SW480 (cell line): ENCODE measurements at places on chromosomes 4 and X.

DNA sequence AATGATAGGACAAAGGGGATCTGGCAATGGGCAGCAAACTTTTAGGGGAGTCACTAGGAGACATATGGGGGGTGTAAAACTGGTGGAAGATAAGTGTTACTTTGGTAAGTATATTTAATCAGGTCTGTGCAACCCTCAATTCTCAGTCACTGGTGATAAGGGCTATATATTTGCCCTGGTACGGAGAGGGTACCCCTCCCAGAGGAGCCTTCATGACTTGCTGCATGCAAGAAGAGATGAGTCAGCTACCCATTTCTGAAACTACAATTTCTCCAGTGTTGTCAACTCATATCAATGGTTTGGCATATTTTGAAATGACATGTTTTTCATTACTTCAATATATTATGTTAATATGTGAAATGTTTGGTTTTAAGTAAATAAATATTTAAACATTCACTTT is 14.3 kb downstream of the SMARCAD1 start:
- no peak for DNase-seq

DNA sequence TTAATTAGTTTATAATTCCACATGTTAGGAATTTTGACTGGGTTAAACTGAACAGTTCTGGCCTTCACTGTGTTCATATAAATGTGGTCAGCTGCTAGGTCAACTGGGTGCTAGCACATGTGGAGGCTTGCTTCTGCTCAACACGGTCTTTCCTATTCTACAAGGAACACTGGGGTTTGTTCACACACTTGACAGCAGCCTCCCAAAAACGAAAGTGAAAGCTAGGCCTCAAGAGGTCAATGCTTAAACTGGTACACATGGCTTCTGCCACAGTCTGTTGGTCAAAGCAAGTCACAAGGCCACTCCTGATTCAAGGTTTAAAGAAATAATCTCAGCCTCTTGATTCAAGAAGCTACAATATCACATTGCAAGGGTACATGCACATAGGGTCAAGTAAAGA is 126.5 kb downstream of the QDPR start:
- peak; percentile 20 for DNase-seq

- no peak for DNase-seq
Measured at GRCh38 chr4:38129460-38130227, 169.4 kb downstream of the PTTG2 start.

GRCh38 chr4:123564758-123565346 is 168.3 kb downstream of the SPRY1 start:
- DNase-seq = peak; percentile 87

GRCh38 chr4:35739308-35739707 is 505.0 kb downstream of the ARAP2 start:
- no peak for DNase-seq

GRCh38 chrX:153153516-153153915 is 25.6 kb upstream of the MAGEA1 start:
- no peak for DNase-seq

- no peak for DNase-seq
Measured at GRCh38 chr4:165905405-165906027, 32.5 kb downstream of the TLL1 start.

- DNase-seq = peak; percentile 42
Measured at GRCh38 chrX:13463608-13464007, 105.8 kb upstream of the EGFL6 start.

DNA sequence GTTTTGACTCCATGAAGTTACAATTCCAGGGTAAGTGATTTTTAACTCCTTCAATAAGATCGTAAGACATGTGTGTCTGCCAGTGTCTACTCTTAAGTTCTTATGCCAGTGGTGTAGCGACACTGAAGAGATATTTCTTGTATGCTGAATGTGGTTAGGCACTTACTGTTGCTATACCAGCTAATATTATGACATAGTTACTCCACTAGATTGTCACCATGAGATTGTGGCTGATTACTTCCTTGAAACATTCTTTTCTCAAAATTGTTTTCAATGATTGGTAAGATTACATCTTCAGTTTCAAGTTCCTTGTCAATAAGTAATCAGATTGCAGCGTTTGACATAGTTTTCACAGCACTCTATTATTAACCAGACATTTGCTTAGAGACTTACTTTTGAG is 60.6 kb upstream of the PAGE5 start:
- DNase-seq = no peak

DNA sequence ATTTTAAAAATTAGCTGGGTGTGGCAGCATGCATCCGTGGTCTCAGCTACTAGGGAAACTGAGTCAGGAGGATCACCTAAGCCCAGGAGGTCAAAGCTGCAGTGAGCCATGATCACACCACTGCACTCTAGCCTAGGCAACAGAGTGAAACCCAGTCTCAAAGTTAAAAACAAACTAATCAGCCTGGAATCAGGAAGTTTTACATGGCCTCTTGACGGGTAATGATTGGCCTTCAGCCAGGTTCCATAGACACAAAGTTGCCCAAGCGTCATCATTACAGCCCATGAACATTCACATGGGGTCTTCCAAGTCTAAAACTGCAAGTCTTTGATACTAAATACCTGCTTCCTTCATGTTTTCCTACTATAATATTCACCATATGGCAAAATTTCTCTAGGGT is 10.0 kb upstream of the RGN start:
- no peak for DNase-seq

GRCh38 chr4:107870916-107871786 is 46.4 kb downstream of the SGMS2 start:
- DNase-seq = no peak

DNA sequence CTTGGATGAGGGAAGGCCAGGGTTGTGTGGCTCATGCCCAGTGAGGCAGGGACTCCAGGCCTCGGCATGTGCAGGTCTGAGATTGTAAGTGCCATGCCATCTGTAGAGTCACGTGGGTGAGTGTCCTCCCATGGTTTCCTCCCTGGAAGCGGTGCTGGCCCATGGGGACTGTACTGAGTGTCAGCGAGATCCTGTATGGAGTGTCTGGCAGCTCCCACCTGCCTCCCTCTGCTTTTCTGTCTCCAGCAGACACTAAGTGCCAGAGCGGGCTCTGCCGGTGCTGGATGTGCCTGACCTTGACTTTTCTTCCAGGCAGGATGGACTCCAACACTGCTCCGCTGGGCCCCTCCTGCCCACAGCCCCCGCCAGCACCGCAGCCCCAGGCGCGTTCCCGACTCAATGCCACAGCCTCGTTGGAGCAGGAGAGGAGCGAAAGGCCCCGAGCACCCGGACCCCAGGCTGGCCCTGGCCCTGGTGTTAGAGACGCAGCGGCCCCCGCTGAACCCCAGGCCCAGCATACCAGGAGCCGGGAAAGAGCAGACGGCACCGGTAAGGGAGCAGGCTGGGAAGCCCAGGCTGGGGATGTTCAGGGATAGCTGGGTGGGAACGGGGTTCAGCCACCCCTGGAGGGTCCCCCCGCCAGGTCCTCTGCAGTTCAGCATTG is 7.6 kb downstream of the WFS1 start:
- DNase-seq = no peak

DNA sequence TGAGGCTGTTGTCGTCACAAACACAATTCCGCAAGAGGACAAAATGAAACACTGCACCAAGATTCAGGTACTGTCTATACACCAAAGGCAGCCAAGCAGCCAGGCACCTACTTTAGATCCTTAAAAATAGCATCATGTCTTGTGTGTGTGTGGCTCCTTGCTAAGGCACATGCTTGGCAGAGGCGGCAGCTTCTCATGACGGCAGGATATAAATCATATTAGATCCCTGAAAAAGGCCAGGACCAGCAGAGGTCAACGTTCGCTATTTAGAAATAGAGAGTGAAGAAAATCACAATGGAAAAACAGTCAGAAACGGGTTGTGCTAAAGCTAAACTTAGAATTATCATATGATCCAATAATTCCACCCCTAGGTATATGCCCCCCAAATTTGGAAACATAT is 29.5 kb downstream of the PRPS2 start:
- no peak for DNase-seq

- no peak for DNase-seq
Measured at GRCh38 chrX:10102046-10102704, 54.6 kb upstream of the CLCN4 start.

GRCh38 chr4:88630756-88631155 is 38.5 kb downstream of the HERC3 start:
- DNase-seq = no peak

DNA sequence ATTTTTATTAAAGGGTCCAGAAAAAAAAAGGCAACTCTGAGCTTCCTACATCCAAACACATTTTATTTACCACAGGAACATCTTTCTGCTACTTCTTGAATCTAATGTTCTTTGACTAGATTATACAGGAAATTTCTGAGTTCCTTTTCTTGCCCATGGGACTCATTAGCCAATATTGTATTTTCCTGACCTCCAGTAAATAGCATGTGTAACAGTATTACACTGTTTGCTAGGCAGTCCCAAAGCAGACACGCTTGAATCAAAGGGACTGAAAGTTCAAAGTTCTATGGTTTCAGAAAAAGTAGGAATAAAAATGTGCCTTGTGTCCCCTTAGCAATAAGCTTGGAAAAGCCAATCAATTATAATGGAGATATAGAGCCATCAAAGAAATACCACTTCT is 57.4 kb downstream of the MOSPD2 start:
- no peak for DNase-seq
